ENCODE measurements at places on chromosomes 13 and 19.

DNA sequence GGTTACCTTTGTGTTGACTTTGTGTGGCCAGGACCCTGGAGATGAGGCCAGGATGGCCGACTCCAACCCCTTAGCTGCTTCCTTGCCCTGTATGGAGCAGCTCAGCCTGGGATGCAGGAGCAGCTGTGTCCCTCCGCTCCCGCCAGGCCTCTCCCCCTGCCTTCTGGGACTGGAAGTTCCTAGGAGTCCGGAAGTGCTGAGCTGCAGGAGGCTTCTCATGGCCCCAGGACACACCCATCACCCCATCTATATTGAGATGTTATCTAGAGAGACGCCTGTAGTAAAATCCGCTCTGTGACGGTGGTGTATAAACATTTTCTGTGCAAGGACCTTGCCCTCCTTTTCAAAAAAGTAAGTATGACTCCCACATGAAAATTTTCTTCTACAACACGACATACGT is 27.0 kb downstream of the WTIP start:
- no peak for DNase-seq

DNA sequence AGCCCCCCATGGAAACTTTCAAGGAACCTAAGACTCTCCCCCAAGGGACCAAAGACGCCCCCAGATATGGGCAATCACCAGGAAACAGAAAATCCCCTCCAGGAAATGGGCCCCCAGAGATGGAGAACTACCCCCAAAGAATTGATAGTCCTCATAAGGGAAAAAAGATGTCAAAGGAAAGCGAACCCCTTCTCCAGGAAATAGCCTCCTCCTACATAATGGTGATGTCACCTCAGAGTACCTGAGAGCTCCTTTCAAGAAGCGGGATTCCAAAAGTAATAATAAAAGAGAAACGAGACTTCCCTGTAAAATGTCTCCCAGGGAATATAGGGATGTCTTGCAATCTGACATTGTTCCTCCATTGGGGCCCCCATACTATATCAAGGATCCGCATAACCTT is 1.1 kb downstream of the CDKN2D start:
- DNase-seq = peak; percentile 4

GRCh38 chr19:49488046-49488862 is 846 bp downstream of the RPL13A start:
- DNase-seq = no peak

- no peak for DNase-seq
Measured at GRCh38 chr13:95388420-95389079, 87.3 kb upstream of the ABCC4 start.

DNA sequence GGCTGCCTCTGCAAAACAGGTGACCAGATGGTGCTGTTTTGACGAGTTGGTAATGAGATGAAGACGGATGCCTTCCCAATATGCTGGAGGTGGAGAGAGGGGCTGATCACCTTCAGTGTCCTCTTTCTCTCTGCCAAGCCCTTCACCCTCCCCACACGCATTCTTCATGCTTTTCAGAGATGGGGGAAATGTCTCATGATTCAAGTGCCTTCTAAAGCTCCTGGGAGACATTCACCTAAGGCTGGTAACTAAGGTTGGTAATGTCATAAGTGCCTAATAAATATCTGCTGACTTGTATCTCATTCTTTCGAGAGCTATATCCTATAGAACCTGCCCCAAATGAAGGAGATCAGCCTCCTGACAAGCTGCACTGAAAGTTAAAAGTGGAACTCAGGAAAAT is 86.2 kb upstream of the MBNL2 start:
- DNase-seq = no peak

DNA sequence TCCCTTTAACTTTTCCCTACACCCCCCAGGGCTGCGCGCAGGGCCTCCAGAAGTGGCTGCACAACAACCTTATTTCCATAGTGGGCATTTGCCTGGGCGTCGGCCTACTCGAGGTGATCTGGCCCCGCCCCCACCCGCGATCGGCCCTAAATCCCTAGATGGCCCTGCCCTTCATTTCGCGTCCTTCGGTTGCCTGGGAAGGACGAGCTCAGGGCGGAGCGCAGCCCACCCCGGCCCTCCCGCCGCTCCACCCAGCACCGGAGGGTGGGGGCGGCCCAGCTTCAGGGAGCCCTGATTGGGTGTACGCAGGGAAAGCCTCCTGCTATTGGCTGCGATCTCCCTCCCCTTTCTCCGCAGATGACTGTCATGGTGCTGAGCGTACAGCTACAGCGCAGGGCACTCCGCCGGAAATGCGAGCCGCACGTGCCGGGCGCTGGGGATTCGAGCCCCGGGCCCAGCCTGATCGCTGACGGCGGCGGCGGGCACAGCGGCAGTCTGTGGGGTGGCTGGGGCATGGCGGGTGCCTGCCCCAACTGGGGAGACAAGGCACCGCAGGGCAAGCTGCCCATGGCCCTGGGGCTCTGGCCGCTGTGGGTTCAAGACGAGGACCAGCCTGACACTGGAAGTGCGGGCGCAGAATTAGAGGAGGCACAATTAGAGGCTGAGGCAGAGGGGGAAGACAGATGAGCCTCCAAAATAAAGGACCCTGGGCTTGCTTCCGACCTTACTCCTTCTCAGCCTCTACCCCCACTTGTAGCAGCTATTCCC is 4.3 kb downstream of the CD37 start:
- peak; percentile 12 for DNase-seq

DNA sequence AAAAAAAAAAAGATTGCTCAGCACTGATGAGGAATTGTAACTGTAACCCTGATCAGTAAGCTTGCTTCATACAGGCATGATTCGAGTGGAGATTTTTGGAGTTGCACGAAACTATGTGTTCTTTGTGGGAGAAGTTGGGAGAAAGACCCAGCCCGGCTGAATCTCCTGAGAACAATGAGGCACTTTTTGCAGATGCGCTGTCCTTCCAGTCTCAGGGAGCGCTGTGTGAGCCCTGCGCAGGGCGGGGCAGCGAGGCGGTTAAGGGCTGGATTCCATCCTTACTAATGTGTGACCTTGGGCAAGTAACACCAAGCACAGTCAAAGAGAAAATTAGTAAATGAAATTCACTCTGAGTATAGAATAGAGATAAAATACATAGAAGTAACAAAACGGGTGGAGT is 76.9 kb downstream of the SIPA1L3 start:
- no peak for DNase-seq

DNA sequence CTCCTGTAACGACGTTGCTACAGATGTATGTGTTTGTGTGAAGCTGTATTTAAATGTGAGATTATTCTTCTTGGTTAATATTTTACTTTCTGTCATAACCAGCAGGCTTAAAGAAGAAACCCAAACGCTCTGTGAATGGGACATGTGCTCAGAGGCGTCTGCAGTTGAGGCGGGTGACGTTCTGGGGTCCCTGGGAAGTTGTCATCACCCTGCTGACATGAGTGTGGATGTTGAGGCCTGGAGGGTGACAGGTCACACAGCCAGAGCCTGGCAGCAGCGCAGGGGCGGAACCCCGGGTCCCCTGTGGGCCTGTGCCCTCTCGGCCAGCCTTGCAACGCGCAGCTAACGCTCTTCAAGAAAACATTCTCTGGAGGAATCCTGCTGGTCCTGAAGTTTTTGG is 16.6 kb downstream of the RASA3 start:
- DNase-seq = no peak

GRCh38 chr19:35710784-35711723 is 6.7 kb downstream of the ZBTB32 start:
- DNase-seq = no peak

DNA sequence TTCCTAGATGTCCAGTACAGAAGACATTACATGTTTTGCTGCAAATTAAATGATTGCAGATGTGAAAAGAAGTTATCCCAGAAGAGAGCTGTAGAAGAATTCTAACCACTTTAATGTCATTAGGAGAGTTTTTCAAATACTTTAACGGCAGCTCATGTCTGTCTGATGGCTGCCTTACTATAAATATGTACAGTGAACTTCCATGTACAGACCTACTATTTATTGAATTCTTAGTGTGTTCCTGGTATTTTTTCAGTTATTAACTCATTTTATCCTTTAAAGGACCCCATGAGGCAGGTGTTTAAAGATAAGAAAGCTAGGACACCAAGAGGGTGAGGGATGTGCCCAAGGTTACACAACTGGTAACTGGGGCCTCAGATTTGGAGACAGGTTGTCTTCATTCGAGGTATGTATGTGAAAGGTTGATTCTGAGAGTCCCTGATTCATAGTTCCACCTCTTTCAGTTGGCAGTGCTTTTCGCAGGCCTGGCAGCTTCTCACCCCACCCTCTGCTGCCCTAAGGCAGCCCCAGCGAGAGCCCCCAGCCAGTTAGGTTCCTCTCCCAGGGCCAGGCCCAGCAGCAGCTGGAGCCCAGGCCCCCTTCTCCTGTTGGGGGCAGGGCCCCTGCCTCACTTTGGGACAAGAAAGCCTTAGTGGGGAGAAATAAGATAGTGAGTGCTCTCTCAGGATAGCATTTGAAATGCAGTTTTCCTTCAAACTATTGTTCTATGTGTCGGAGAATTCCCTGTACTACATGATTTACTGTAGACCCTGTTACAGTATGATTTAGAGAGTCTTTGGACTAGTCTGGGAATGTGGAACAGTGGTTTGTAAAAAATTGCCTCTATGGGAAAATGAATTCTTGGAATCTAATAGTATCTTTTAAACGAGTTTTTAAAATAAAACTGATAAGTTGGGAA is 67.7 kb upstream of the TEX29 start:
- DNase-seq = no peak

DNA sequence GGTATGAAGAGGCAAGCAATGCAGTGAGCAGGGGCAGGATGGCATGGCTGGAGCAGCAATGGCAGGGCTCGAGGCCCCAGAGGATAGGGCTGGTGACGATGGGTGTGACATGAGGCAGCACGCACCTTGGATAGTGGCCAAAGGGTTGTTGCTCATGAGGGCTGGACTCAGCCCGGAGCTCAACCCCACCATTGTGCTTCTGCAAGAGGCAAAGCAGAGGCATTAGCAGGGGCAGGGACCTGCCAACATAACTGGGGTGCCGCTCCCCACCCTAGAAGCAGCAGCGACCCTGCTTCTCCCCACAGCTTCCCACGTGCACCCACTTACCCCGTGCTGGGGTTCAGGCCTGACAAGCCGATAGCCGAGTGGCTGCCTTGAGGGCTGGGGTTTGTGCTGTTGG is 15.8 kb downstream of the ZNF574 start:
- no peak for DNase-seq

GRCh38 chr13:97376981-97377380 is 57.0 kb upstream of the RAP2A start:
- DNase-seq = no peak

GRCh38 chr13:50129706-50130122 is 114.5 kb downstream of the KCNRG start:
- DNase-seq = no peak

- no peak for DNase-seq
Measured at GRCh38 chr13:92224825-92225224, 826.4 kb downstream of the GPC5 start.

GRCh38 chr19:2055931-2056836 is 5.1 kb upstream of the MKNK2 start:
- DNase-seq = no peak

DNA sequence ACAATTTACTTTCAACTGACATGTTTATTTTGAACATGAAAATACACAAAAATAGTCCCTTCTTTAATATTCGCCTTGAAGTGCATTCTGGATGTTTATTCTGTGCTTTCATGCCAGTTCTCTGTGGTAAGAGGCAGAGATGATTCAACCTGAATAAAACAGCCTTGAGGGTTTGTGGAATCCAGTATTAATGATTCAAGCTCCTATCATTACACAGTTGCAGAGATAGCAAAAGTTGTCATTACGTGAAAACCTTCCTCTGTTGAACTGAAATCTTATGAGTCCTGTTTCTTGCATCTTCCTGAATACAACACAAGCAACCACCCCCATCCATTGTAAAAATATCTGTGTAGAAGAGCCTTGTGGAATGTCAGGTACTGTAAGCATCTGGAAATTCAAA is 142.3 kb upstream of the HTR2A start:
- DNase-seq = no peak

DNA sequence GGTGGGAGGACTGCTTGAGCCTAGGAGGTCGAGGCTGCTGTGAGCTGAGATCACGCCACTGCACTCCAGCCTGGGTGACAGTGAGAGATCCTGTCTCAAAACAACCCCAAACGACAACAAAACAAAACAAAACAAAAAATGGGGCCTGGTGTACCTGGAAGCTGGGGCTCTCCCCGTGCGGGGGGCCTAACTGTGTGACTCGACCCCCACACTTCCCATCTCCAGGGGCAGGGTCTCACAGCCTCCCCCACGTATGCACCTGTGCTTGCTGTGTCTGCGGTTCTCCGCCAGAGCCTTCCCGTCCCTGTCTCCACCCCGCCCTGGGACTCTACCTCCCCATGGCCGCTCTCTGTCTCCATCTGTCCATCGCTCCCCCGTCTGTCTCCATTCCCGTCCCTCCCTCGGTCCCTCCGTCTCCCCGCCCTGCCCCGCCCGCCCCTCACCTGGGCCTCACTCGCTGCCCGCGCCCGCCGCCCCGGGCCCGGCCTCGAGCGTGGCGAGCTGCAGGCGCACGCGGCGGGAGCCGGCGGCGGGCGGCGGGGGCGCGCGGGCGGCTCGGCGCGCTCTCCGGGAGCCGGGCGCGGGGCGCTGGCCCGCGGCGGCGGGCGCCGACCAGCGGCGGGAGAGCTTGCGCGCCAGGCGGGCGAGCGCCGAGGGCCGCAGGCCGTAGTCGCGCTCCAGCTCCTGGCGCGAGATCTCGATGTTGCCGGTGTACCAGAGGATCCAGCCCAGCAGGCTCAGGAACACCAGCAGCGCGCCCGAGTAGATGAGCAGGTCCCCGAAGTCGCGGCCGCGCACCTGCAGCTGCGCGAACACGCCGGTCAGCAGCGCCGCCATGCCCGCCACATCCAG is 587 bp downstream of the TMEM238 start:
- DNase-seq = peak; percentile 91

GRCh38 chr13:43445668-43446067 is 341.1 kb downstream of the ENOX1 start:
- DNase-seq = no peak

- DNase-seq = no peak
Measured at GRCh38 chr19:19542507-19542906, 4.4 kb downstream of the CILP2 start.

DNA sequence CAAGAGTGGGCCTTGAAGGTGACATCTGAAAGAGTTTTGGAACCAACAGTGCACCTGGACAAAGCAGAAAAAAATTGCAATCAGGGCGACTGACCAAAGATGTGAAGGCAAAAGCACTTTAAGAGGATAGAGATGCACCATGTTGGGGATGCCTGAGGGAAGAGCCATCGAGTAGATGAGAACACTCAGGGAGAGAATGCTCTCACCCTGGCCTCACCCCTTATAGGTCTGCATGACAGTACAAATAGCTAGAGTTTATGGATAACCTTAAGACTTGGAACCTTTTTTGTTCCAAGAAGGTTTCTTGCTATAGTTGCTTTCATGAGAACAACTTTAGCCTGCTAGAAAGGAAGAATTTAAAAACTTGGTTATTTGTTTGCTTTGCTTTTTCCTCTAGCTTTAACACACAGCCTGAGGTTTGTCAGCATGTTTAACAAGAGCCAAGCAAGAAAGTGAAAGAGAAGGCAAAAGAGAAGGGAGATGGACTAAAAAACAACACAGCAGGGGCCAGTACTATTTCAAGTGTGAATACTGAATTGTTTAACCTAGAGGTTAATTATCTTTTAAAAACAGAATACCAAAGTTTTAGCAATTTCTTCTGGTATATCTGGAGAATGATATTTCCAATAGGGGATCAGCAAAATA is 418.9 kb downstream of the DIAPH3 start:
- DNase-seq = no peak

GRCh38 chr19:33866696-33867095 is 70.0 kb downstream of the KCTD15 start:
- no peak for DNase-seq
